Activated naive CD4-positive, alpha-beta T cell treated with anti-CD3 and anti-CD28 coated beads, Interleukin-2, amount 50 U/mL, for 72 hours (primary cell): ENCODE measurements at places on chromosomes 6 and 20.

GRCh38 chr20:11182720-11183119 lies 508.9 kb upstream of the JAG1 start:
- no peak for DNase-seq

GRCh38 chr6:85498596-85499258 lies 48.8 kb downstream of the NT5E start:
- DNase-seq = no peak

DNA sequence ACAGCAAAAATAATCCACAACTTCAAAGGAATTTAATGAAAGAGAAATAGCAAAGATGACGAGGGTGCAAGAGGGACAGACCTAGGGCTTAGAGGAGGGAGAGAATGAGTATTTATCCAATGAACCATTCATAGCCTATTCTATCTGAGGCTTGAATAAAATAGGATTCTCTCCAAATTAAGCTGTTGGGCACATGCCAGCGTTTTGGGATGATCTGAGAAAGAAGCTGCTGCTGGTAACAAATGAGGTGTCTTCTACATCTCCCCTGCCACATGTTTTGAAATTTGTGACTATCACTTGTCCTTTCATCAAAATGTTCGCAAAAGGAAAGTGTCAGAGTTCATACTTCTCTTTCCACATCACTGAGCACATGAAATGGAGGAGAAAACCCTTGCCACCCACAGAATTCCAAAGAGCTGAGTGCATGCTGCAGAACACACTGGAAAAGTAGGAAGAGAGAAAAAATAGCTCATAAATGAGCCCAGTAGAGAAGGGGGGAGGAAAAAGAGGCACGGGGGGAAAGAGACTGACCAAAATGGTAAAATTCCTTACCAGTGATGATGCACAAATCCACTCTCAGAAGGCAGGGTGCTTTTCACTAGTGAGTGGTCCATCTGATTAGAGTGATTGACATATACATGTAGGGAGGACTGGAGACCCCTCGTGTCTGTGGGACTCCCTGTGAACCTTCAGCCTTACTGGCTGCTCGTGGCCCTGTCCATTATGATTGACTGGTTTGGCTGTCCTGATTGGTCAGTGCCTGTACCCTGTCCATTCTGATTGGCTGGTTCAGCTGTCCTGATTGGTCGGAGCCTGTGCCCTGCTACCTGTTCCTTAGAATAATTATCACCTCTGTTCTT lies 180.5 kb downstream of the OGFRL1 start:
- no peak for DNase-seq

DNA sequence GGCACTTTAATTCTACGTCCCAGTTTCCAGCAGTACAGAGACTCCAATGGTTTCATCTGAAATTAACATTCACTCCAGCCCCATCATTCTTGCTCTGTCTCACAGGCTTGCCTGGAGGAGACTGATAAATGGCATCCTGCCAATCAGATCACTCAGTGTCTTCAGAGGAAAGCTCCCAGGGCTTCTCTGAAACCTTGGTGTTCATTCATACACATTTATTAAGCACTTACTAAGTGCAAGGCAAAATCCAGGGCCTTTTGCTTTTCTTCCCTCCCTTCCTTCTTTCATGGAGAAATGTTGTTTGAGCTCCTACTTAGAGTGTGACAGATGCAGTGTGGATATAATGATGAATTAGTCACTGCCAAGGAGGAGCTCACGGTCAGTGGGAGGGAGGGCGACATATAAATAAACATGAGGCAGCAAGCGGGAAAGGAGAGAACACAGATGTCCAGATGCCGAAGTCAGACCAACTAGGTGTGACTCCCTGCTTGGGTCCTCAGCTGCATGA lies 106.7 kb upstream of the DTNBP1 start:
- no peak for DNase-seq

DNA sequence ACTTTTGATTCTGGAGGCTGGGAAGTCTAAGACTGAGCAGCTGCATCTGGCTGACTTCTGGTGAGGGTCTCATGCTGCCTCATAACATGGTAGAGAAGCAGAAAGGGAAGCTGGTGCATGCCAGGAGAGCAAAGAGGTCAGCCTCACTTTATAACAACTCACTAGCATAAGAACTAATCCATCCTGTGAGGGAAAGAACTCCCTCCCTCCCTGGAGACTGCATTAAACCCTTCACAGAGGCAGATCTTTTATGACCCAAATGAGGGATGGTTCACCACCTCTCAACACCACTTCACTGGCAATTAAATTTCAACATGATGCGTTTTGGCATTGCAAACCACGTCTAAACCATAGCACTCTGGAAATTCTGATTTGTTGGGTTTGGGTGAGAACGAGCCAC lies 33.9 kb downstream of the STXBP5 start:
- no peak for DNase-seq

DNA sequence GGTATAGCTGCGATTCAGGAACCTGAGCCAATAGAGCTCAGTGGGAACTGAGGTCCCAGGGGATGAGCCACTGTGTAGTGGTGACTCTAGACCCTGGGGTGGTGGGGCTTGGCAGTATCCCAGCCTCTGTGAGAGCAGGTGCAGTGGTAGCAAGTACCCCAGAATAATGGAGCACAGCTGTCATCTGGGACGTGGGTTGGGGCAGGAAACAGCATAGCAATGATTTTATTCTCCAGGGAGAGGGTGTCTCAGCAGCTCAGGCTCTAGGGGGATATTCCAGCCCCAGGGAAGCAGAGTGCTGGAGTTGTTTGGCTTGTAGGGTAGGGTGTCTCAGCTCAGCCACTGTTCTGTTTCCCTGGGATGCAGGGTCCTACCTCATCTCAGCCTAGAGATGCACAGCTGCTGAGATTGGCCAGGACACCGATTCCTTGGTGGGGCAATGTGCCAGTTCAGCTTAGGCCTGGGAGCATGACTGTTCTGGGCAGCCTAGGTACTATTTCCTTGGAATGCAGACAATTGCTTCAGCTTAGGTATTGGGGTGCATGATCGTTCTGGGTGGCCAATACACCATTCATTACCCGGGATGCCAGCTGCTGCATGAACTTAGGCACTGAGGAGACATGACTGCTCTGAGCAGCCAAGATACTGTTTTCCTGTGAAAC lies 34.0 kb upstream of the NUP153 start:
- DNase-seq = no peak

- no peak for DNase-seq
These were observed 13.2 kb upstream of the FRK start for GRCh38 chr6:116073765-116074440.

DNA sequence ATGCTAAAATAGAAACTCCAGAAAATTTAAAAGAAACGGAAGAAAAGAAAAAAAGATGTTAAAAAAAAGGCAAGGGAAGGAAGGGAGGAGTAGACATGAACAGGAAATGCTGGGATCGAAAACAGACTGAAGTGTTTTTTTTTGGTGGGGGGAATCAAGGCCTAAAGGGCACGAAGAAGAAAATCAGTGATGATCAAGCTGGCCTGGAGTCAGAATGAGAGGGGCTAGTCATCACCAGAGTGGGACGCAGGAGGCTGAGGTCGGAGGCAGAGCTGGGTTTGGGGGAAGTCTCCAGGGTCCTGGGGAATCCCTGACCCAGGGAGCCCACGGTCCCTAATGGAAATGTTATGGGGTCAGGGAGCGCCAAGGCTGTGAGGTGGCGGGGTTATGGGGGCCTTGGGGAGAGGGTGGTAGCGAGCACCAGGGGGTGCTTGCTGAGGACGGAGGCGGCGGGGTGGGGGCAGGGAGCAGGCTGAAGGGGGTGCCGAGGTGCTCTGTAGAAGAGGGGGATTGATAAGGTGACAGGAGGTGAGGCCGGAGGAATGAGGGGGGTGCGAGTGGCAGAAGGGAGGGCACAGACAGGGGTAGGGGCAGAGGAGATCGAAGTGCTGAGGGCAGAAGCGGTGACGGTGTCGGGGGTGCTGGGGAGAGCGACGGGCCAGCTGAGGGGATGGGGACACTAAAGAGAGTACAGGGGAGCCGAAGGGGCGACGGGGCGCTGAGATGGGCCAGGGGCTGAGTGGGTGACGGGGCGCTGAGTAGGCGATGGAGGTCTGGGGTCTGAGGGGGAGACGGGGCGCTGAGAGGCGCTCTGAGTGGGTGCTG lies 684 bp downstream of the ZNFX1 start:
- peak; percentile 71 for DNase-seq

DNA sequence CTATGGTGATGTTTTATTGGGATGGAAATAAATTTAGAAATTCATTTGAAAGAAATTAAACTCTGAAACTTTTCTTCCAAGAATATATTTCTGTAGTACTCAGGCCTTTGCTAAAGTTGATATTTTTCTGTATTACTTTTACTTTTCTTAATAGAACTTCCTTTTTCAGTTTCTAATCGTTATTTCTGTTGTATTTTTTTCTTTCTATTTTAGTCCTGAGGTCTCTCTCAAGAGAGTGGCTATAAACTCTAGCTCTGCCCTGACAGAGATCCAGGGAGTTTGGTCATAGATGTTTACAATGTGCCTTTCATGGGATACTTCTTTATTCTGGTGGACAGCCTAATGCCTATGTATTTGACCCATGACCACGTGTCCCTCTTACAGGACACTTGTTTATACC lies 51.0 kb downstream of the OR2B6 start:
- DNase-seq = no peak

DNA sequence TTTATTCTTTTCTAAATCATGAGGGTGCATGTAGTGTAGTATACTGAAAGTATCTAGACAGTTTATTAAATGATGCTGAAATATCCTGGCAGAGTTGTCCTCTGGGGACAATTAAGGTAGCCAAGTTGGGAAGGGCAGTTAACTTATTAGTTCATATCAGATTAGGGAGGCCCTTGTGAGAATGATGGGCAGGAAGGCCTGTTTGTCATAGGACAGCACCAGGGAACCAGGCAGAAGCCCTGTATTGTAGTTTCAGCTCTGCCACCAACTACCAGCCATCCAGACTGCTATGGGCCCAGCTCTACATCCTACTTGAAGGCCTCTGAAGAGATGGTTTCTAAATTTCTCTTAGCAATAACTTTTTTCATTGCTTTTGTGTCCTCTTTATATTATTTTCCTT lies 4.0 kb downstream of the MYLIP start:
- DNase-seq = no peak

DNA sequence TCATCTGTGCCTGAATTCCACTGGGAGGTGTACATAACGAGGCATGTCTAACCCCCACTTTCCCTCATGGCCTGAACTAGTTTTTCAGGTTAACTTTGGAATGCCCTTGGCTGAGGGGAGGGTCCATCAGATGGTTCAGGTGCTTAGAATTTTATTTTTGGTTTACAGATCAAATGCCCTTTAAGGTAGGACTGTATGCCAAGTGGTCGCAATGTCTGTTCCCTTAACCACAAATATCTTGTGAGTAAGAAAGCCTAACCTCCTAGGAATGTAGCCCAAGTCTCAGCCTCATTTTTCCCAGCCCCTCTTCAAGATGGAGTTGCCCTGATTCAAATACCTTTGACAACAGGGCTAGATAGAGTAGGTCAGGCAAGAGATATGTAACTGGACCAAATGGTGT lies 78.4 kb downstream of the RNASET2 start:
- no peak for DNase-seq
